ENCODE measurements at places on chromosomes 1 and 21.

DNA sequence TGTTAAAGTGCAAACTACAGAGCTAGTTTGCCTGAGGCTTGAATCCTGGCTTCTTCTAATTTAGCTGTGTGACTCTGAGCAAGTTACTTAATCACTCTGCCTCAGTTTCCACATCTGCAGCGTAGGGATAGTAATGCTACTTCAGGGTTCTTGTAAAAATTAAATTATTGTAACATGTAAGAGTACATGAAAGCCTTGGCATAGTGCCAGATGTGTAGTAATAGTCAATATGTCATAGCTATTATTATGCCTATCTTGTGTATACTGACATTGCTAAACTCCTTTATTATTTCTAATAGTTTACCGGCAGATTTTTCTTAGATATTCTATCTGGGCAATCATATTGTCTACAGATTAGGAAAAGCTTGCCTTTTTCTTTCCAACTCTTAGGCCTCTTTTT lies 6.8 kb upstream of the TADA1 start:
- DNase-seq = no peak

DNA sequence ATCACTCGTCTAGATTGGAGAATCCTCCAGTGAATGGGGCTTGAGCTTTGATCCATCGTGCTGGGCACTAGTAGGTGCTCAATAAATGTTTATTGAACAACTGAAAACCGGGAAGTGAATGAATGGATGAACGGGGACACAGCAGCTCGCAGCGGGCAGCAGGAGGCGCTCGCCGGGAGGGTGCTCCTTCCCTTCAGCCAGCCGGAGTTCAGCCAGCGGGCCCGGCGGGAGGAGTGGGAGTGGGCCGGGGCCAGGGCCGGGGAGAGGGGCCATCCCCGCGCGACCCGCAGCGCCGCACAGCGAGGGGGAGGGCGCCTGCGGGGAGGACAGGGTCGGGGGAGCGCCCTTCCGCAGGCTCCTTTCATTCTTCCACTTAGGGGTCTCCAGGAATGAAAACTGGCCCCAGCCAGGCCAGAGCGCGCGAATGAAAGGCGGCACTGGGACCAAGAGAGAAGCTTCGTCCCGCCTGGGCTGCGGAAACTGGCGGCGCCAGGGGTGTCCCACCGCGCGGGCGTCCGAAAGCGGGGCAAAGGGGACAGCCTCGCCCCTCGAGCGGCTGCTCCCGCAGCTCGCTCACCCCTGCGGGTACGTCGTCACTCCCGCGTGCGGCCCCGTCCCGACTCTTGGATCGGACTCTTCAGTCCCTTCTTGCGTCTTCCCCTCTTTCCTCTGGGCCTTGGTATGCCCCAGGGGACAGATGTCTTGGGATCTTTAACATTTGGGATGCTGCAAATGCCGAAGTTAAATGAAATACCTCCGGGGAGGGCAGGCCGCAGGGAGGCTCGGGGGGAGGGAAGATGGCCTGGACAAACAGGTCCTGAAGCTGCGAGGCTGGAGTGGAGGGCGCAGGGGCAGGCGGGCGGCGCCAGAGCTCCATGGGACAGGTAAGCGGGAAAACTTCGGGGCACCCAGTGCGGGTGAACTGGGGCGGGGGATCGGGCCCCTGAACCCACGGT lies 3.6 kb upstream of the INAVA start:
- DNase-seq = peak; percentile 70

GRCh38 chr1:42420121-42420520 lies 35.7 kb downstream of the ZMYND12 start:
- DNase-seq = no peak

GRCh38 chr1:159170639-159171038 lies 776 bp upstream of the CADM3 start:
- no peak for DNase-seq

Data from SJCRH30 (cell line).